NCI-H1105 treated with DMSO at 0.1 percent for 48 hours (cell line): ENCODE measurements at places on chromosomes 2 and 18.

GRCh38 chr2:187775651-187776050 is 221.4 kb upstream of the TFPI start:
- no peak for DNase-seq

DNA sequence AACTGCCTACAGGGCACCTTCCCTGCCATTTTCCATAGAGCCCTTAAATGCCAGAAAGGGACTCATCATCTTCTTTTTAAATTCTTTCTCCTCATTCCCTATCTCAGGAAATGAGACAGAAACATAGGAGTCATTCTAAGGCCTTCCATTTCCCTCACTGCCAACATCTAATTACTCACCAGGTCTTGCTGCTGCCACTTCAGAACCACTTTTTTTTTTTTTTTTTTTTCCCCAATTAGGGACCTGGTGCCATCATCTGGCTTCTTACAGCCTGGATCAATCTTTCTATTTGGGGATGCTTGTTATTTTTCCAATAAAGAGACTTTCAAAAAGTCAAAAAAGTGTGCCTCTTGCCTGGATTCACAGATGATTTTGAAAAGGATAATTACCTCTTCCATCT is 373.4 kb downstream of the LPIN1 start:
- DNase-seq, result no peak

DNA sequence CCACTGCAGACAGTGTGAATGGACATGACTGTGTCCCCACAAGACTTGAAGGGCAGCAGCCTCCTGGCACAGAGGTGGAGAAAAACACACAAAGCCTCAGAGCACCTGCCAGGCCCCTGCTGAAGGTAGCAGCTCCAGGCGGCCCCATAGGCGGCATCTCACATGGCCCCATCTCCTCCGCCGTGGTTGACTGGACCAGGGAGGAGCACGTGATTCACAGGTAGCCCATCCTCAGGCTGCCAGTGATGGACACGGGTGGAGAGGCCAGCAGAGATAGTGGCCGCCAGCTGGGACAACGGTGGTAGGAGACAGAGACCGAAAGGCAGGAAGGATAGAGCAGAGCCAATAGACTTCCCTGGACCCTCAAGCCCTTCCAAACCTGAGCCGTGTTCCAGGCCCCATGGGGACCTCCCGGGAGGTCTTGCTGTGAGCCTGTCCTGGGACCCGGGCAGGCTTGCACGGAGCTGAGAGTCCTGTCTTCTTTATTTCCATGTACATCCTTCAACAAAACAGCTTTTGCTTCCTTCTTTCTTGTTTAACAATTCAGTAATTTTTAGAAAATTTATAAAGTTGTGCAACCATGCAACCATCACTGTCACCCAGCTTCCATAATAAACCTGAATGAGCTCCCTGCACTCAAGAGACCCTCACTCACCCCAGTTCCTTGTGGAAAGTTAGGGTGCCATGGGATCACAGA is 26.9 kb downstream of the GPR55 start:
- DNase-seq, result no peak

DNA sequence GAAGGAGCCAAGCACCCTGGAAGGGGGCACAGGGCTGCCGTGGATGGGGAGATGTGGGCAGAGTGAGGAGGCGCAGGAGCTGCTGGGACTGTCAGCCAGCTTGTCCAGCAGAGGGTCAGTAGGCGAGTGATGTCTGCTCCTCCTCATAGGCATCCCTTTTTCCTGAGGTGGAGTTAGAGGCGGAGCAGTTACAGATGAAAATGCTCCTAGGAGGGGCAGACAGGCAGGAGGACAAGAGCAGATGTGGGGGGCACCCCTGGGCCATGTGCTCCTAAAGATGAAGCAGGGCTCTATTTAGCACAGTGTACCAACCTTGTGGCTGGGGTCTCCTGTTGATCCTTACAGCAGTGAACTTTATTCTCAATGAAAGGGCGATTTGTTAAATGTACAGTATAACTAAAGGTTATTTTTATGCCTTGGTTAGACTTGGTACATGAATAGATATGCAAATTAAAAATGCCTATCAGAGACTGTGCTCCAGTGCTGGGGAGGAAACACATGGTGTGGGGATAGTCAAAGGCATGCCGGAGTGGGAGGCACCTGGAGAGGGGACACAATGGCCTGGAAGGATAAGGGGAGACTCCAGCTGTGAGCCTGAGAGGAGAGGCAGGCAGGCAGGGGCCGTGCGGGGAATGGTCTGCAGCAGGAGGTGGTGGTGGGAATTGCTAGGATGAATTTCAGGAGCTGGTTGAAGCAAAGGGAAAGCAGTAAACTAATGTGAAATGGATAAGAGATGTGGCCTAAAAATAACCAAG is 175.3 kb downstream of the CLIP4 start:
- no peak for DNase-seq

- no peak for DNase-seq
Observed at GRCh38 chr2:205783872-205784499, 101.7 kb downstream of the NRP2 start.

DNA sequence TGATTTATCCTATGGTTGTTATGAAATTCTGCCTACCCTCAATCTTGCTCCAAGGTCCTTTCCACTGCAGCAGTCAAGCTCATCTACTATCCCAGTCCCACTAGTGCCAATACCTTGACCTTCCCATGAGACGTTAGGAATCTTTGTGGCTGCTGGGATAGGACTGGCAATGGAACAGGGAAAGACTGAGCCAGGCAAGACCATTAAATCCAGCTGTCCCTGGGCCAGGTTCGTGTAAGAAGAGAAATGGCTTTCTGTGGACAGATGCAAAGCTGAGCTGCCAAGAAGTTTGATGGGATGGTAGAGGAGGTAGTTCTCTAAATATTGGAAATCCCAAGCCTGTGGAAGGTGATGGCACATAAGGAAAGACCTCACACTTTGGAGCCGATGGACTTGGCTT is 50.1 kb upstream of the TMEM17 start:
- no peak for DNase-seq

- DNase-seq, result no peak
Observed at GRCh38 chr18:41456831-41457230, 498.2 kb upstream of the PIK3C3 start.

- DNase-seq, result no peak
Observed at GRCh38 chr2:207258263-207258991, 92.7 kb upstream of the KLF7 start.

DNA sequence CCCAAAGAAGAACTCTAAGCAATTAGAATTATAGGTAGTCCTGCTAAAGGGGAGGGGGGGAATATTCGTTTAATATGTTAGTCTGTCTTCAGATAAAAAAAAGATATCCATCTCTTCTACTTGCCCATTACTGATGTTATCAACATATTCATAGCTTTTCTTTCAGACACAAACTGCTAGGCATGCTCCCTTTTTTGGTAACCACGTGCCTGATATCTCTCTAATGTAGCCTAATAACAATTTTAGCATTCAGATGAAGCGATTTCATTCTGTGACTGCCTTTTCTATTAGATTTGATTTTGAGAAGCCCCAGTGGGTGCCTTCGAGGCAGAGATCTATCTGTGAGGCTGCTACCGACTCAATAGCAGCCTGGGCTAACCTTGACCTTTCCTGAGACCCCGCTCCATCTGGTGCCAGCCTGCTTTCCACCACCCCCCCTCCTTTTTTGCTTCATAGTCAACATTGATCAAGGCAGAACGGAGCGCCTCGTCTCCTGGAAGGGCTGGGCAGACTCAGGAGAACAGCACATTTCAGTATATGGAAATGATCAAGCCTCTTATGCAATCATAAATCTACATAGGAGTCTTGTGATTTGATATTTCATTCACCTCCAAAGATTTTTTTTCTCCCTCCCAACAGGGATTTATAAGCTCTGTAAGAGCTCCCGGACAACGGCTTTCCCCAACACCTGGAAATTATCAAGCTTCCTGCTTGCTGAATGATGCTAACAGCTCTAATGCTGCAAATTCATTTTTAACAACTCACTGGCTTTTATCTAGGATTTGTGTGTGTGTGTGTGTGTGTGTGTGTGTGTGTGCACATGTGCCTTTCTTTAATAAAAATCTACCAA is 14.7 kb upstream of the BCL11A start:
- DNase-seq, result peak; percentile 23

DNA sequence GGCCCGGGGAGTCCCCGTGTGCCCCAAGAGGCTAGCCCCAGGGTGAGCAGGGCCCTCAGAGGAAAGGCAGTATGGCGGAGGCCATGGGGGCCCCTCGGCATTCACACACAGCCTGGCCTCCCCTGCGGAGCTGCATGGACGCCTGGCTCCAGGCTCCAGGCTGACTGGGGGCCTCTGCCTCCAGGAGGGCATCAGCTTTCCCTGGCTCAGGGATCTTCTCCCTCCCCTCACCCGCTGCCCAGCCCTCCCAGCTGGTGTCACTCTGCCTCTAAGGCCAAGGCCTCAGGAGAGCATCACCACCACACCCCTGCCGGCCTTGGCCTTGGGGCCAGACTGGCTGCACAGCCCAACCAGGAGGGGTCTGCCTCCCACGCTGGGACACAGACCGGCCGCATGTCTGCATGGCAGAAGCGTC is 16.9 kb upstream of the FAHD2A start:
- DNase-seq, result no peak

DNA sequence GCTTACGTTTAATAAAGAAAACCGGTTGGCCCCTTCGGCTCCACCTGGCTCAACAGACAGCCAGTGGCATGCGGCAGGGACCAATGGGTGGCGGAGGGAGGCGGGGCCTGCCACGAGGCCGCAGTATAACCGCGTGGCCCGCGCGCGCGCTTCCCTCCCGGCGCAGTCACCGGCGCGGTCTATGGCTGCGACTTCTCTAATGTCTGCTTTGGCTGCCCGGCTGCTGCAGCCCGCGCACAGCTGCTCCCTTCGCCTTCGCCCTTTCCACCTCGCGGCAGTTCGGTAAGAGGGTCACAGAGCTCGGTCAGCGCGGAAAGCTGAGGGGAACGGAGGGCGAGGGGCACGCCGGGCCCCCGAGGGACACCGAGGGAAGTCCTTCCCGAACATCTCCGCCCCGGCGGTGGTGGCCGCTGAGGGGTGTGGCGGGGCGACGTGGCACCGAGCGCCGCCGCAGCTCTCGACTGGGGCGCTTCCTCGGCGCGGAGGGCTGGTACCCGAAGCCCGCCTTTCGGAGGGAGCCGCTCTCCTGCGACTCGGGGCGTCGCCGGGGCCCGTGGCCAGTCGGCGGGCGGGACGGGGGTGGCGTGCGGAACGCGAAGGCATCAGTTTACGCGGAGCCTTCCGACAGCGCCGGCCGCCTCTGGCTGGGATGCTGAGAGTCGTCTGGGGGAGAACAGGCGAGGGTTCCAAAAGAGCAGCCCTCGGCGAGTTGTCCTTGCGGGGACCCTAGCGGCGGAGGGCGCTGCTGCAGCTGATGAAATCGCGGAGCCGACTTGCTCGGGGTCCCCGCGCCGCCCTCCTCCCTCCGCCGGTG is at the start of gene MTHFD2:
Gene MTHFD2 (plus strand): TSS at position 155 of the 814 bp plus-strand sequence. CDS start 27 bp downstream, at position 182.
- peak; percentile 92 for DNase-seq

DNA sequence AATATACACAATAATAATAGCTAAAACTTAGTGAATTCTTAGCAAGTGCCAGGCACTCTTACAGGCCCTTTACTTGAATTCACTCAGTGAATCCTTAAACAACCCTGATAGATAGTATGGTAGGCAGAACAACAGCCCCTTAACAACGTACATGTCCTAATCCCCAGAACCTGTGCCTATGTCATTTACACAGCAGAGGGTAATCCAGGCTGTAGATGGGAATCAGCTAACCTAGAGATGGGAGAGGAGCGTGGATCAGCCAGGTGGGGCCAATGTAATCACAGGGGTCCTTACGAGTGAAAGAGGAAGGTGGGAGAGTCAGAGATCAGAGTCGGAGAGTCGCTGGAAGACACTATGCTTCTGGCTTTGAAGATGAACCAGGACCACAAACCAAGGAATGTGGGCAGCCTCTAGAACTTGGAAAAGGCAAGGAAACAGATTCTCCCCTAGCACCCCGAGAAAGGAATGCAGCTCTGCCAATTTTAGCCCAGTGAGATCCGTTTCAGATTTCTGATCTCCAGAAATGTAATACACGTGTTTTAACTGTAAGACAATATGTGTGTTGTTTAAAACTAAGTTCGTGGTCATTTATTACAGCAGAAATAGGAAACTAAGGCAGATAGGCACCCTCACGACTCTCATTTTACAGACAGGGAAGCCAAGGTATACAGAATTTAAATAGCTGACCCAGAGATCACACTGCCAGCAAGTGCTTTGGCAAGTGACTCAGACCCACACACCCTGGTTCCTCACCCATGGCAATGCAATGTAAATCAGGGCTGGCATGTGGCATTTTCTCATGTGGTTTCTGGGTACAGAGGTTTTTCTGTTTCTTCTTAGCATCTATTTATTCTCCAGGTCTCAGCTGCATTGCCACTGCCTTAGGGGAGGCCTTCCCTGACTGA is 68.9 kb downstream of the DOCK10 start:
- no peak for DNase-seq

DNA sequence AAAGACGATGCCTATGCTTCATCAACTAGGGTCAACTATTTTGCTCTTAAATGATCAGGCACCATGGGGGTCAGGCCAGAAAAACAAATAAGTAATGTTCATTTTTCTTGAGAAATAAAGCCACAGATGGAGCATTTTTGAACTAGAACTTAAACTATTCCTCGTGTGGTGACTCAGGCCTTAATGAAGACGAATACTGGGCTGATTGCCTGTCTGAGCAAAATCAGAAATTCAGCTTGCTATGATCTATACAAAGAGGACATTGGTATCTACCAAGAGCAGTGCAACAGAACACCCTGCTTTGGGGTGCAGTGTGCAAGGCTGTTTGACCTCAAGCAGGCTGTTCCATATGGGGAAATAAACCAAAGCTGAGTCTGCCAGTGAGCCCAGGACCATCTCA is 176.0 kb downstream of the NRP2 start:
- no peak for DNase-seq

GRCh38 chr2:27990030-27990590 is 99.6 kb downstream of the BABAM2 start:
- DNase-seq, result no peak

- DNase-seq, result no peak
Observed at GRCh38 chr2:238686223-238686622, 161.7 kb upstream of the TWIST2 start.

DNA sequence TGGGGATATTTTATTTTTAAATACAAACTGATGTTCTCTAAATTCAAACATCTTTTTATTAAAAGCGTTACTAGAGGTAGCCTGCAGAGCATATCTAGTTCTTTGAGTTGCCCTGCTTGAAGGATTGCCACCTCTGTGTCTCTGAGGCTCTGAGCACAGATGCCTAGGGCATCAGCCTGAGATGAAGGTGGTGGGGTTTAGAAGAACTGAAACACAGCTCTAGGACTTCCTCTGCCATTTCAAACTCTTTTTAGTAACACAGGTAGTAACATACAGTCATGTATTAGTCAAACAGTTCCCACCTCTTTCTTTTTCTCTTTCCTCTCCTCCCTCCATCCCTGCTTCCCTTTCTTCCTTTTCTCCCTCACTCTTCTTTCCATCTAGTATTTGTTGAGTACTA is 57.6 kb downstream of the TTC21B start:
- DNase-seq, result no peak

DNA sequence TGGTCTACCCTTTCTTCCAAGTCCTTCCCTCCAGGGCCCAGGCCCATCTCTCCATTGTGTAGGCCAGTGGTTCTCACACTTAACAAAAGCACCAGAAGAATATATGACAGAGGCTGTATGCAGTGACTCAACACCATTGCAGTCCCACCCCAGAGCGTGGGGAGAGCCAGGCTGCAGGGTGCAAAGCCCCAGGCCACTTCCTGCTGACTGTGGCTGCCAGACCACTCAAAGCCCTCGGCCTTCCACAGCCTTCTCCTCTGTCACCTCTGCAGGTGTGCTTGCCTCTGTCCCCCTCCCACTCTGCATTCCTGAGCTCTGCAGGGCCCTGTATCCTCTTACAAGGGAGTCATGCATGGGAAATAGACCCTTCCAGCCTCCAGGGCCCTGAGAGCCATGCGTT is 40.4 kb upstream of the ARHGEF4 start:
- no peak for DNase-seq
